ENCODE measurements at places on chromosomes 16 and 17.

- no peak for DNase-seq
Observed at GRCh38 chr17:41773731-41774193, 12.7 kb downstream of the JUP start.

DNA sequence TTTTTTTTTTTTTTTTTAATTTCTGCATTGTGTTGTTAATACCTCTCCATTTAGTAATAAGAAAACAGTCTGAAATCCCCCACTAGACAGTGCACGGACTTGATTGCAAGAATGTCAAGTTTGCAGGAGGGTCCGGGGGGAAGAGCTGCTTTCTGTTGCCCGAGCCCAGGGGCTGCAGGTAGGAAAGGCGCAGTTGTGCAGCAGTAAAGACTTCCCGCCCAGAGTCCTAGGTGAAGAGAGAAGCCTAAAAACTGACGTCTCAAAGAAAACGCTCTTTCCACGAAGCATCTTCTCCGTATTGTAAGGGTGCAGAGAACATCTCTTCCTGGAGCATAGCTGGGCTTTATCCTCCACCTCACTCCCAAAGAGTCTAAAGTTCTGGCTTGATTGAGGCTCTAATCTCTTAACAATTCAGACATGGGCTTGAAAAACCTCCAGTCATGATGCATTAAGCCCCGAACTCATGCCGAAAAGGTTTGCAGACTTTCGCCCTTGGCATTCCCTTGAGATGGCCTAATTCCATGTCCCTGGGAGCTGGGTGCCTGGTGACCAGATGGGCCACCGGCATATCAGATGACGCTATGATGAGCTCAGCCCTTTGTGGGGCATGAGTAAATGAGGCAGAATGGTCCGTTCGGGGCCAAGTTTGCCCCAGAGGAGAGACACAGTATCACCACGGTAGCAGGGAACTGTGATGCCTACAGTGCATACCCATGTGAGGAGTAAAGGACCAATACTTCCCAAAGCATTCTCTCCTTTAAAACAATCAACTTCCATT, 436.2 kb upstream of the ZFHX3 start:
- no peak for DNase-seq

DNA sequence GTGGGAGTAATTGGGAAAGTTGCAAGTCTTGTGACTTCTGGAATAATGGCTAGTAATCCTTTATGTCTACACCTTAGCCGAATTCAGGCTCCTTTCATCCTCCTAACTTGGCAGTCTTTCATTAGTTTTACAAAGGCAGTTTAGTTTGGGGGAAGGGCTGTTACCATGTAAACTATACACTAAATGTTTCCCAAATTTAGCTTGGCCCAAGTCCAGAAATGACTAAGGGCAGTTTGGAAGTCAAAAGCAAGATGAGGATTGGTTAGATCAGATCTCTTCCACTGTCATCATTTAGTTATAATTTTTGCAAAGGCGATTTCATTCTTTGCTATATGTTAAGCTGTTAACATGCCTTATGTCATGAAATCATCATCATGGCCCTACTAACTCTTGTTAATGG, 115.4 kb upstream of the CACNG3 start:
- no peak for DNase-seq

GRCh38 chr16:50878966-50879615, 137.2 kb downstream of the CYLD start:
- DNase-seq = no peak

DNA sequence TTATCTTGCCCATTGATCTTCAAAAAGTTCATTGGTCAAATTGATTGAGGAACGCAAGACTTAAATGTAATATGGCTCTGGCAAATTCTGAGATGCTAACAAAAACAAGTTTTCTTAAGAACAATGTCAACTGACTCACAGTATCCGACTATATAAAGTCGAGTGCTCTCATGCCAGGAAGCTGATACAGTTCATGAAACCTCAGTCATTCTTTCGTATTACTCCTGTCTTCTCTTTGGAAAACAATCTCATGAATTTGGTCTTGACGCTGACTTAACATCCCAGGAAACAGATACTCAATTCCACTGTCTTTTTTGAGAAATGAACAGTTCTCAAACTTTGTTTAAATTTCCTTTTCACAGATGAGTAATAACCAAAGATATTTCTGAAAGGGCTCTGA, 704.9 kb downstream of the MAF start:
- no peak for DNase-seq

DNA sequence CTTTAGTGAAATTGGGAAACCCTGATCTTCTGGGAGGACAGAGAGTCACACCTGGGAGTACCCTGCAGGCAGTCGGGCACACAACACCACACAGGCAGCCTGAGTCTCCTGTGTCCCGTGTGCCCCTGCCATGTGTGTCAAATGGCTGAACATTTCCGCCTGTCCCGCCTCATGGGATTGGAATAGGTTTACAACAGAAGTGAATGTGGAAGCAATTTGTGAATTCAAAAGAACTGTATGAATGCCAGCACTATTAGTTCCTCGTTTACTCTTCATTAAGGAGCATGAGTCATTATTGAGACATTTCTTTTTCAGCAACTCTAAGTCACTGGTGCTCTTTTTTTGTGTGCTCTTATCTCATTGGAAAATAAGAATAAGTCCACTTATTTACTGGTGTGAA, 226.5 kb downstream of the PMP22 start:
- no peak for DNase-seq

- peak; percentile 93 for DNase-seq
Observed at GRCh38 chr17:43020789-43021740, 1.1 kb downstream of the VAT1 start.

All from posterior vena cava (tissue), 2 donors.